ENCODE measurements at places on chromosomes 5 and 9.
A peak's percentile ranks its signal among the peaks of the same experiment; 100 is the strongest.

GRCh38 chr5:27598576-27598975 lies 560.2 kb upstream of the CDH9 start:
- no peak for DNase-seq

- no peak for DNase-seq
Measured at GRCh38 chr9:76223749-76224340, 170.4 kb downstream of the RFK start.

GRCh38 chr9:70829591-70830265 lies 291.7 kb downstream of the TRPM3 start:
- no peak for DNase-seq

- DNase-seq = no peak
Measured at GRCh38 chr5:138352071-138352721, at the start of gene KDM3B. Gene KDM3B, plus strand, starts transcription at chr5:138352685. Its CDS starts 111 bp downstream, at chr5:138352796.

- no peak for DNase-seq
Measured at GRCh38 chr5:154618696-154619095, 136.5 kb upstream of the LARP1 start.

DNA sequence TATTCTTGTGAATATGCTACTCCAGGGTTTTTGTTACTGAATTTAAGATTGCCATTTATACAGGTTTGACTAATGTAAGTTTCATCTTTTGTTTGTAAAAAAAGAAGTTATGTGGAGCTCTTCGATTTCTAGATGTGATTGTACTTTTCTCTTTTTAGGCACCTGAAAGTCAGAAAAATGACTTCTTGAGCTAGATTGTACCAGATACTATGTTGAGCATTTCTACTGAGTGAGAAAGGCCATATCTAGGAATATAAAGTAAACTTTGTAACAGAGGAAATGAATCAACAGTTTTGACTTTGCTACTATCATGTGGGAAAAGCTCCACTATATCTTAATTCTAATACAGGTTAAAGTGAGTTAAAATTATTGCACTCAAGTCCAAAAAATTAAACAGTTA lies 25.1 kb downstream of the SMC5 start:
- DNase-seq = no peak

GRCh38 chr5:148469501-148469935 lies 85.8 kb downstream of the FBXO38 start:
- DNase-seq = no peak

- peak; percentile 27 for DNase-seq
Measured at GRCh38 chr5:154486427-154486866, 8.4 kb upstream of the HAND1 start.

DNA sequence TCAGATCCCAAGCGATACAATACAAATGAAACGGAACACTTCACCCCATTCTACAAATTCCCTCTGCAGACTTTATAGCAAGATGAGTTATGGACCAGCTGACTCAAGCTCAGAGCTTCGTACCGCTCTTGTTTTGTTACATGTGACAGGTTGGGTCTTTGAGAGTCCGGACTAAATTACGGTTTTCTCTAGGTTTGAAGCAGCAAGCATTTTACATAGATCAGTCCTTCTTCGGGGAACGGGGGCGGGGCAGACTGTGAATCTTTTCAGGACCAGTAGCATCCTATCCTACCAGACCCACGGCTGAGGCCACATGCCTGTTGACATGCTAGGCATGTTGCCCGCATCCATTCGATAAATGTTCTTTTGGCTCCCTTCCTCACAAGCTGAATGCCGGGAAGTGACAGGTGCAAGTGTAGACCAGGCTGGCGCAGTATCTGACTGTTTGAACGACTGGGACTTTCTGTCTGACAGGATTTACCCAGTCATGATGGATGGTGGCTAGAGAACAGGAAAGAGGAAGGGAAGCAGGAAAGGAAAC lies 811.0 kb upstream of the GRAMD2B start:
- DNase-seq = no peak

DNA sequence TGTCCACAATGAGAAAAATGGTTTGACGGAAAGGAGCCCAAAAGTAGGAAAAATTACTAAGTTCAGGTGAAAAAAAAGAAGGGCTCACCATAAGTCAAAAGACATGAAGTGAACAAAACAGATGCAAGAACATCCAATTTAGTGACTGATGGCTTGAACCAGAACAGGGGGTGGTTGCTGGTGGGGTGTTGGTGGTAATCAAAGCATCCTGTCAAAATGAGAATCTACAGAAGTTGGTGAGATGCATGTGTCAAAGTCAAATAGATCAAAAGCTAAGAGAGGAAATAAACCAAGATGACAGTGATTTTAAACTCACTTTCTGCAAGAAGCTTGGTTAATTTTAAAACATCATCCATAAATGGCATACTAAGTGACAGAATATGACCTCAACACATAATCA lies 117.4 kb downstream of the MLLT3 start:
- DNase-seq = no peak

DNA sequence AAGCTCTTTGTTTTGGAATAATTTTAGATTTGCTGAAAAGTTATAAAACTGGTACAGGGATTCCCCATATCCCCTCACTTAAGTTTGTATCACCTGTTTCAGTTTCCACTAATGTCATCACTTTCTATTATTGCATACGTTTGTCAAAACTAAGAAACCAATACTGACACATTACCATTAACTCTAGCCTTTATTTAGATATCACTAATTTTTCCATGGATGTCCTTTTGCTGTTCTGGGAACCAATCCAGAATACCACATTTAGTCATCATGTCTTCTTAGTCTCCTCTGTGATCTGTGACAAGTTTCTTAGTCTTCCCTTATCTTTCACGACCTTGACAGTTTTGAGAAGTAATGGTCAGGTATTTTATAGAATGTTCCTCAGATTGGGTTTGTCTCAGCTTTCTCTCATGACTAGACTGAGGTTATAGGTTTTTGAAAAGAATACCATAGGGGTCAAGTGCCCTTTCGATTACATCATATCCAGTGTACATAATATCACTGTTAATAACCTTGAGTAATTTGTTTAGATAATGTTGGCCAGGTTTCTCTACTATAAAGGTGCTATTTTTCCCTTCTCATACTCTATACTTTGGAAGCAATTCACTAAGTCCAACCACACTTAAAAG lies 51.9 kb upstream of the NMUR2 start:
- no peak for DNase-seq

GRCh38 chr9:95202076-95202681 lies 115.3 kb downstream of the FANCC start:
- DNase-seq = no peak

DNA sequence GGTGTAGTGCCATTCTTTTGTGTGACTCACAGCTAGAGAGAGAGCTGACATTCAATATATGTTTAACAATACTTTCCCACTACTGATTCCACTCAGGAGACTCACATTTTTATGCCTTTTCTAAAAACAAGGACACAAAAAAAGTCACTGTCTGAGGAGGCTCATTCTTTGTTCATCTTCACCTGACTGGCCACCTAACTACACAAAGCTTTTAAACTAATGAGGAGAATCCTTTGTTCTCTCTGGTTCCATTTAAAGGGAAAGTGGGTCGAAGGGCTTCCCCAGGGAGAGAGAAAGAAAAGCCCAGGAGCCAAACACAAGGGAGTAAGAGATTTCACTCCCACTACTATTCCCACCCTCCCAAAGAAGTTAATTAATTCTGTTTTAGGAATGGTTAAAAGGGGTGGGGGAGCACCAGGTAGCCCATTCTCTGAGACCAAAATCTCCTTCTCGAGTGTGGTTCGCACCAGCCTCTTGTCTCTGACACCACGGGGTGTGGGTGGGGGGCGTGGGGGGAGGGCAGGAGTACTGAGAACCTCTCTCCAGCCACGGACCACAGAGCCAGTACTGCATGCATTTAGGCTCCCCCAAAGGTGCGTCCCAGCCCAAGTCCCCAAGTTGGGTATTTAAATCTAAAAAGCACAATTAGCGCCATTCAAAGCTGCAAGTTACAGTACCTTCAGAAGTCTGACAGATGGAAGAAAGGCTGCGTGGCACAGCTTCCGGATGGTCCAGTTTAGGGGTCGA lies 747 bp downstream of the TRPM3 start:
- DNase-seq = no peak

DNA sequence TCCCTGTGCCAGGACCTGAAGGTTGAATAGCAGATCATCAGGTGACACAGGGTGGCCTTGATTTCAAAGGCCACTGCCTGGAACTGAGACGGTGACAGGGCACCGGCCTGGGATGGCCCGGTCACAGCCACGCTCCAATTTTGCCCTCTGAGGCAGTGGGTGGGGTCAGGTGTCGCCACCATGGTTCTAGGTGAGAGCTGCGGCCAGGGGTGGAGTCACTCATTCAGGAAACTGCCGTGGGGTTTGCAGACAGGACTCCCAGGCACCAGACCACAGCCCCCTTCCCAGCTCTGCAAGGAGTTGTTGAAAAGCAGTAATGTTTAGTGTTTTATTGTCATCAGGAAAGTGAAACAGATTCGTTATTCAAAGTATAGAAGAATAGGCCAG lies 17.3 kb upstream of the RNU6ATAC start:
- DNase-seq = no peak

GRCh38 chr5:33153372-33153771 lies 287.4 kb upstream of the TARS1 start:
- no peak for DNase-seq

DNA sequence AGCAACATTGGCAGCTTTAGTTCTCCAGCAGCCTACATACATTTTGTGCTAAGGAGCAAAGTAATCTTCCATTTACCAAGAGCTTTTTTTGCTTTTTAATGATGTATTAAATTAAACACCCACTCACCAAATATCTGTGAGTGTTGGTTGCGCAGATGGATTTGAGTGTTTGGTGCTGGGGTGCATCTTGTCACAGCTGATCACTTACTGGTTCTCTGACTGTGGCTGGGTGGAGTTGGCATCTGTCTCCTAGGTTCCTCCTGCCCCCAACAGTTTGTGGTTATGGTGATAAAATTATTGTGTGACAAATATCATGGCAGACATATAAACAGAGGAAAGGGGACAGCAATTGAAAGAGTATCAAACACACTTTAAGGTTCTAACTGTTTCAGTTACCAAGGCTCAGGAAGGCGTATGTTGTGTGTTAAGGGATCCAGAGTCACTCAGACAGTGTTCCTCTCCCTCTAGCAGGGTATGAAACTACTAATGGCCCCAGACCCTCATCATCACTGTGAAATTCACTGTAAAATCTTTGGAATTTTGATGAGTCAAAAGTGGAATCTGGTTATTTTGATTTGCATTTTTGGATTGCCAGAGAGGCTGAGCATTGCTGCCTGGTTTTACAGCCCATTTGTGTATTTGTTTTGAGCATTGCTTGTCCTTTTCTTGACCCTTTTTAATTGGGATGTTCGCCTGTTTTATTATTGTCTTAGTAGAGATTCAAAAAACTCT lies 81.7 kb downstream of the PDE8B start:
- DNase-seq = no peak

DNA sequence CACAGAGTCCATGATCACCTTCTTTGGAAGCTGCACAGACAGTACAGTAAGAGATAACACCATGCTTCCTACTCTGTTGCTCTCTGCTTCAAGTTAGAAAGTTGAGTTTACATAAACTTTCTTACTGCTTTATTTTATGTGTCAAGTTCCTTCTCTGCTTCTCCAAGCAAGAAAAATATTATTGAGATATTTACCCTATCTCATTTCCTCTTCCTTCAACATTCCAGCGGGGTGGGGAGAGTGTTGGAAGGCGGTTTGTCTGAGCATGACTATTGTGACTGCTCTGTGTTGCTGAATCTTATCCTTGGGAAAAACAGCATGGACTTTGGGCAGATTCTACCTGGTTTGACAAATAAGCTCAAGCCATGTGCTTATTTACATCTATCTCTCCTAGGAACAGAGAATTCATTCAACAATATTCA lies 66.9 kb upstream of the EPB41L4A start:
- DNase-seq = no peak

DNA sequence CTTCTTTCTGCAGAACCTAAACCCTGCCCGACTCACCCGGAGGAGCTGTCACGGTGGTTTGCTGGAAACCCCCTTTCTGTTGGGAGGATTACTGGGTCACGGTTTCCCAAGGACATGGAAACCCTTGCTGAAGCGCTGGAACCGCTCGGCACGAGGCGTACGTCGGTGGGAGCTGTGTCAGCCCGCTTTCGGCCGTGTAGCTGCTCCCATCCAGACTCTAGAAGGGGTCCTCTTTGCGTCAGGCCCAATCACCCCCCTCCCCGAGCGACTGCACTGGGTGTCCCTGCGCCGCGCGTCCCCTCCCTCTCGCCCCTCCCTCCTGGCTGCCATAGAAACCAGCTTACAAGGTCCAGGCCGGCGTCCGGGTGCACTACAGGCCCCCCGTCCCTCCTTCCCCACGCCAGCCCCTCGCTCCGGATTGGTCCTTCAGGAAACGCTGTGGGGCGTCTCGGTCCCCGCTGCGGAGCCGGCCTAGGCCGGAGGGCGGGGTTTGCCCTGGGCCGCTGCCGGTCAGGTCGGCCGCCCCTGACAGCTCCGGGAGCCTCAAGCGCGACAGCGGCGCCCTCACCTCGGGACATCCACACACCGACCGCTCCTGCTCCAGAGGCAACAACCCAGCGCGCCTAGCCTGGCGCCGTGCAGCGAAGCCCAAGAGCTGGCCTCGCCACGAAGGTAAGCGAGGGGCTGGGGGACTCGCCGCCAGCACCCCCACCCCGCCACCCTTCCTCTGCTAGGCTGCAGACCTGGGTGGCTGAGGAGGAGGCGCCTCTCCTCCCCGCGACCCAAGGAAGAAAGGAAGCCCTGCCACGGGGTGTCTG lies at the start of gene NIM1K:
Gene NIM1K (plus strand): TSS at position 486 of the 818 bp plus-strand sequence. CDS start 53,551 bp downstream, outside the sequence.
- DNase-seq = no peak

GRCh38 chr9:69391487-69391886 lies 66.5 kb downstream of the ENTREP1 start:
- no peak for DNase-seq

DNA sequence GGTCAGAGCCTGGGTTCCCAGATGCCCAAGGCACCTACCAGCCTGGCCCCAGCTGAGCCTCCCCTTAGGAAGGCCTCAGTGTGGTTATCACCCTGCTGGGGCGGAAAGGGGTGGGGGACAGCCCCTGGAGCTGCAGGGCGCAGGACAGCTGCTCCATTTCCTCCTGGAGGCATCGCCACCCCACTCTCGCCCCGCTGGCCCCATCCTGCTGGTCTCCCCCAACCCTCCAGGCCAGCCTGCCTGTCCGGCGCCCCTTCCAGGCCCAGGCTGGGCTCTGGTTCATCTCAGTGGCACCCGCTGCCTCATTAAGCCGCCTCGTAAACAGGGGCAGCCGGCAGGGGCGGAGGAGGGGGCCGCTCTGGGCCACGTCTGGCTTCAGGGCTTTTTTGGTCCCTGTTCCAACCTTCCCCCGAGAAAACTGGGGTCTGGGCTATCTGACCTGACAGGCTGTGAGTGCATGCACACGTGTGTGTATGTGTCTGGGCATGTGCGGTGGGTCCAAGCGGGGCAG lies 30.8 kb upstream of the ENHO start:
- DNase-seq = no peak

DNA sequence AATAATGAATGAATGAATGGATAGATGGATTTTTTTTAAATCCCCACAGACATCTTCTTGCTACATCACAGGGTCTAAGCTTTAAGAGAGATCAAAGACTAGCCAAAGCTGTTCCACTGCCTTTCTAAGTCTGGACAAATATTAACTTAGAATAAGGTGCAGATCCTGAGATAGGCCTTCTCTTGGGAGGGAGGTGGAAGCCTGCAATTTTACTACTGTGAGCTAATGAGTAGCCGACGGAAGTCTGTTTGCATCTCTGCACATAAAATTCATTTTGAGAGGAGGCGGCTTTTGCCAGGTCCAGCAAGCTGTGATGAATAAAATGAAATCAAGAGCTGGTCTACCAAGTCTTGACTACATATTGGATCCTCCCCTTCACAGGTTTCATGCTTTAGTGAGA lies 484.9 kb downstream of the TMEM38B start:
- no peak for DNase-seq

GRCh38 chr5:3954199-3954598 lies 358.6 kb downstream of the IRX1 start:
- no peak for DNase-seq

- no peak for DNase-seq
Measured at GRCh38 chr5:57693488-57694305, 211.1 kb upstream of the ACTBL2 start.

All from NCI-H2081 treated with DMSO at 0.1 percent for 48 hours (cell line).